ENCODE measurements at places on chromosomes 7 and 10.

- DNase-seq: no peak
Measured at GRCh38 chr10:87860156-87860795, 3.1 kb downstream of the KLLN start.

- no peak for DNase-seq
Measured at GRCh38 chr7:18515067-18515466, 19.5 kb downstream of the HDAC9 start.

- DNase-seq: no peak
Measured at GRCh38 chr7:92769394-92769699, 67.0 kb downstream of the CDK6 start.

DNA sequence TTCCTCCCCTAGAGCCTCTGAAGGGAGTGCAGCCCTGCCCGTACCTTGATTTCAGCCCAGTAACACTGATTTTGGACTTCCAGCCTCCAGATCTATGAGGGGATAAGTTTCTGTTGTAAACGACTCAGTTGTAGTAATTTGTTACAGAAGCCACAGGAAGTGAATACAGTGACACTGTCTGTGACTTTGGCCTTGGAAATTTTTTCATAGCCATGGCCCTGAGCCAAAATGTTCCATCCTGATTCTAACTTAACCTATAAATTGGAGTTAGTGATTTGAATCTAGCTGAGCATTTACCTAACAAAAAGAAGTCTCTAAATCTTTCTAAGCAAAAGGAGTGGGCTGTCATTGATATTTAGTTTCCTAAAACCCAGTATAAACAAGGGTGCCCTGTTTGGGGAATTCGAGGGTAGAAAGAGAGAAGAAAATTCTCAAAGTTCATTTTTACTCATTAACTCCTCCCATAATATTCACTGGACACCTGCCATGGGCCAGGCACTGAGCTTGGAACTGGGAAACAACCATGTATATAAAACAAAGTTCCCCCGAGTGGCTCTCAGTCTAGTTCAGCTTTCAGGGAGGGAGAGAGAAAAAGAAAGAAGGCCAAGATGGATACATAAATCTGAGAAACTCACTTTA is 162.3 kb downstream of the SKIDA1 start:
- DNase-seq: no peak

- no peak for DNase-seq
Measured at GRCh38 chr7:90238022-90238421, 7.0 kb upstream of the CFAP69 start.

GRCh38 chr10:22856444-22857074 is 71.3 kb upstream of the ARMC3 start:
- DNase-seq: no peak

- DNase-seq: peak; percentile 59
Measured at GRCh38 chr7:36677769-36678437, 46.4 kb downstream of the AOAH start.

GRCh38 chr10:121854809-121855445 is 72.9 kb downstream of the ATE1 start:
- DNase-seq: no peak

- no peak for DNase-seq
Measured at GRCh38 chr7:141156407-141156806, 82.5 kb downstream of the TMEM178B start.

- DNase-seq: peak; percentile 52
Measured at GRCh38 chr10:114304571-114305421, 65.7 kb downstream of the VWA2 start.

DNA sequence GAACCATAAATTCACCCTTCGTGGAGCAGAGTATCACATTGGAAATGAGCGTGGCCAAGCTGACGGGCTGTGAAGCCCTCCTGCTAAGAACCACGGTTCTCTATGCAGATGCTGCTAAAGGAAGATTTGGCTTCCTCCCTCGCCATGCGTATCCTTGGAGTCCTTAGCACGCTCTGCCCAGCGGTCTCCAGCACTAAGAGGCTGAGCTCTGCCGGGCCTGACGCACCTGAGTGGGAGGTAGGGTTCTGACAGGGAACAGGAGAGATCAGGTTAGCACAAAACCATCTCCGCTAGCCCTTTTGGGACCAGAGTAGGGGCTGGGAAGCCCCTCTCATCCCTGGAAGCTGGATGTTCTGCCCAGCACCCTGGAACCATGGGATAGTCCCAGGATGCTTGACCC is 225.8 kb downstream of the KCNMA1 start:
- DNase-seq: no peak

DNA sequence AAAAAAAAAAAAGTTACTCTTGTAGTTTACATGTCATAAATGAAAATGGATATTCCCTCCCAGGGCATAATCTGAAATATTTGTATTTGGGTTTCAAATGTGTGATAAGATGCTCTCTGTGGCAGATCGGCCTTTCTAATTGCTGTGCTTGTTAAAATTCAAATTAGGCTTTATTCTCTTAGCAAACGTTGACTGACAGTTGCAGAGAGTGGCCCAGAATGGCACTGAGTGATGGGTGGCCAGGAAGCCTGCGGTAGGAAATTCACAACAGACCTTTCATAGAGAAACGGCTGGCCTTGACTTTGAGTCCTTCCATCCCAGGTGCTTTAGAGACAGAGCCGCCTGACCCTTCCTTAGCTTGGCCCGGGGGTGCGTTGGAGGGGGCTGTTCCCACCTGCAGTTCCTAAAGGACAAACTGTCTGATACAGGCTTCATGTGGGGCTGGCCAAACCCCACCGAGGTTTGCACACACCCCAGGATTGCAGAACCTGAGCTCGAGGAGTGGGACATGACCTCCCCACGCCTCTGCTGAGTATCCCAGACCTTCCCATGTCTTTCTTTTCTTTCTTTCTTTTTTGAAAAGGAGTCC is 152.7 kb downstream of the CUX1 start:
- DNase-seq: no peak

GRCh38 chr7:96285579-96285978 is 36.3 kb downstream of the SLC25A13 start:
- no peak for DNase-seq

Data from stimulated activated CD8-positive, alpha-beta memory T cell treated with anti-CD3 and anti-CD28 coated beads, Interleukin-15, amount 100 ng/mL, for 48 hours (primary cell).